COR-L47 (cell line): ENCODE measurements at places on chromosomes 11 and 22.

- DNase-seq, result no peak
These were observed 41.1 kb downstream of the LIF start for GRCh38 chr22:30205281-30206115.

GRCh38 chr22:44760476-44760875, 8.1 kb downstream of the ARHGAP8 start:
- DNase-seq, result peak; percentile 7

DNA sequence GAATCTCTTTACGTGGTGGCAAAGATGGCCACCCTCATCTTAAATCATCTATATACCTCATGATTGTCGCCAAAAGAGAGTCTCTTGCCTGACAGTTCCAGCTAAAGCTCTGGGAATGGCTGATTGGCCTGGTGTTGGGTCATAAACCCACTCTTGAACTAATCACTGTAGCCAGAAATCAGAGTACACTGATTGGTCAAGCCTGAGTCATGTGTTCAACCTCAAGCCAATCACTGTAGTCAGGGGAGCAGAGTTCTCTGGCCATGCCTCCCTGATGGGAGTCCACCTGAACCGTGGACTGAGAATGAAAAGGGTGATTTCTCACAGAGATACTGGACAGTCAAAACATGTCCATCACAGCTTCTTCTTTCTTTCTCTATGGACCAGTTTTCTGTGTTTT, 45.8 kb downstream of the RCN1 start:
- no peak for DNase-seq

DNA sequence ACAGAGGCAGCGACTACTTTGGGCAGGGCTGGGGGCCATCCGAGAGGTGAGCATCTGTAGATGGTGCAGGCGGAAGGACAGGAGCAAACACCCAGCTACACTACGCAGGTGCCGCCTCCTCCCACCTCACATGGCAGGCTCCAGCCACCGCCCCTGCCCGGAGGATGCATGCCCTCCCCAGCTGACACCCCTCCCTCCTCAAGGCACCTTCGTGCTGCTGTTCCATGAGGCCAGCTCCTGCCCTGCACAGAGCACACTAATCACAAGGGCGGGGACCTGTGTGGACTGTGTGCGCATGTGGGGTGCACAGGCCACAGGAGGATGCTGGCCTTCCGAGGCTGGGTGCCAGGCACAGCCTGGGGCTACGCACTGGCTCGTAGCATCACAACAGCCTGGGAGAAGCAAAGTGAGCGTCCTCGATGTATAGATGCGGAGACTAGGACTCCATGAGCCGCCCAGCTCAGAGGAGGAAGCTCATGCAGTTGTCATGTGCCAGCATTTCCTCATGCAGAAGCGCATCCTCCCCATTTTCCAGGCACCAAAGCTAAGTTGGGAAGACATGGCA, 32.8 kb upstream of the HMOX1 start:
- DNase-seq, result no peak

DNA sequence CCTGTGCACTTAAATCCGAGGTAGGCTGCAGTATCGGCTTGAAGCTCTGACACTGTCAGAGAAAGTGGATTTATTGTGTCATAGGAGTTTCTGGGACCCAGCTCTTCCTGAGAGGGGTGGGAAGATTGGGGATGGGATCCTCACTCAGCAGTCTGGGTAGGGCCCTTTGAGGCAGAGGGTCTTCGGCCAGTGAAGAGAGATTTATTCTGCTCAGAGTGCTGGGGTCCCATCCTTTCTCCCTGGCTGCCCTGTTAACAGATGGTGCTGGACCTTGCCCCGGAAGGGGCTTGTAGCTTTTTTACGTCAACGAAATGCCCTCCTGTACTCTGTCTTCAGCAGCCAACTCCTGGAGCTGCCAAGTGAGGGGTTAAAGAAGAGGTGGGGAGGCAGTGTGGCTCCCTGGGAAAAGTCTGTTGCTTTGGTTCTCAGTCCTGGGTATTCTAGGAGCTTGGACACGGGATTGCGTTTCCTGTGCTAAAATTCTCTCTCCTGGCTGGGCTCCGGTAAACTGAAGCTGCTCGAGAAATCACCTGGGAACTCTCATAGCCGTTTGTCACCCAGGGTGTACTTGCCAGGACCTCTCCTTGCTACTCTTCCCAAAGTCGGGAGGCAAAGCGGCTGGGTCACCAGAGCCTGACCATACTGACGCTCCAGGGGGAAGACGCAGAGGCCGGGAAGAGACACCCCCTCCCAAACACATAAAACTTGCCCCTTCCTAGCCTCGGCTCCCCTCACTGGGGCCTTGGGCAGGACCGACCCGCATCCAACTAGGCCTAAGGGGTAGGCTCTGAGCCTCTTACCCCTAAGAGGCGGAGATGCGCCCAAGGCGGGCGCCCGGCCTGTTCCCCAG, 806 bp upstream of the SMDT1 start:
- DNase-seq, result no peak

- DNase-seq, result no peak
These were observed 29.5 kb upstream of the SHANK2 start for GRCh38 chr11:71281831-71282230.

DNA sequence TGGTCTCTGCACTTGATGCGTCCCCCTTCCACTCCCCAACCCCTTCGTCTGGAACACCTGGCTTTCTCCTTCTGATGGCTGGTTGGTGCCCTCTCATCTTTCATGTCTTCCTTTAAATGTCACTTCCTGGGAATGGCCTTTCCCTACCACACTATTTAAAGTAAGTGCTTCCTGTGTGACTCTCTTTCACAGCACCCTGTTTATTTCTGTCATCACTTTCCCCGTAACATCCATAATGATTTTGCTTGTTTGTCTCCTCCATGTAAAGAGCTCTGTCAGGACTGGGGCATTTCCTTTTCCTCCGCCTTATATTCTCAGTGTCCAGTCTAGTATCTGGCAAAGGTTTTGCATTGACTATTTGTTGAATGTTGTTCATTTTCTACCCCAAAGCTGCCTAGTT, 143.0 kb downstream of the DBX1 start:
- DNase-seq, result no peak

DNA sequence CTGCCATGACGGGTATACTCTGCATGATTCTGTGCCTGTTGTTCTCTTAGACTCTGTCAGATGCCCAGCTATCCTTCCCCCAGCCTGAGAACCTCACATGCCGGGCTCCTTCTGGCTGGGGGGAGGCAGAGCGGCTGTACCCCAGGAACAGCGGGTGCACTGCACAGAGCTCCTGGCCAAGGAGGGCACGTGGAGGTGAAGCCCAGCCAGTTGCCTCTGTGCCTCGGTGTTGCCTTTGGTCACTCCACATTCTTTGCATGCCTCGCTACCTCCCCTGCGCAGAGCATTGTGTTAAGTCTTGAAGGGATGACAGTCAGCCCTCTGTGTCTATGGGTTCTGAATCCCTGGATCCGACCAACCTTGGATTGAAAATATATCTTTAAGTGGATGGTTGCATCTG, 77.7 kb downstream of the FEZ1 start:
- DNase-seq, result no peak

DNA sequence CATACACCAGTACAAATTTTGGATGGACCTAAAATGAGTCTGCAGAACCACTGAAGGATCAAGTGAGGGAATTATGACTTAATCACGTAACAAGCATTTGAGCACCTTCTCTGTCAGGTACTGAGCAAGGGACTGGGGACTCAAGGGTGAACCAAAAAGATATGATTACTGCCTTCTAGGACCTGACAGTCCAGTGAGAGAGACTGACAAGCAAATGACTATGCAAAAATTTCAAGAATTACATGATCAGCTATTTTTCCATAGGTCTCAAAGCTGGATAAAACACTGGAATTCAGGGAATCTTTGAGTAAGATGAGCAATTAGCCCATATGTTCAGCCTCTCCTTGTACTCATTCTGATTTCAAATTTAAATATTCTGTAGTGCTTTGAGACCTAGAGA, 5.2 kb upstream of the STT3A start:
- no peak for DNase-seq

DNA sequence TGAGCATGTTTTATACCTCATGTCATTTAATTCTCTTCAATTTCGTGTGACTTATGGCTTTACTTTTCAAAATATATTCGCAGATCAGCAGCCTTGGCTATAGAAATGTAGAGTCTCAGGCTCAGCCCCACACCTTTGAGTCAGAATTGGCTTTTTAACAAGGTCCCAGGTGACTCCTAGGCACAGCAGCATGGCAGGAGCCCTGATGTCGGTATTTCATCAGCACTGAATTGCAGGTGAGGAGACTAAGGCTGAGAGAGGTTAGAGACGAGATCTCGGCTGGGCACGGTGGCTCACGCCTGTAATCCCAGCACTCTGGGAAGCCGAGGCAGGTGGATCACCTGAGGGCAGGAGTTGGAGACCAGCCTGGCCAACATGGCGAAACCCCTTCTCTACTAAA, 196.9 kb upstream of the SEZ6L start:
- DNase-seq, result no peak

DNA sequence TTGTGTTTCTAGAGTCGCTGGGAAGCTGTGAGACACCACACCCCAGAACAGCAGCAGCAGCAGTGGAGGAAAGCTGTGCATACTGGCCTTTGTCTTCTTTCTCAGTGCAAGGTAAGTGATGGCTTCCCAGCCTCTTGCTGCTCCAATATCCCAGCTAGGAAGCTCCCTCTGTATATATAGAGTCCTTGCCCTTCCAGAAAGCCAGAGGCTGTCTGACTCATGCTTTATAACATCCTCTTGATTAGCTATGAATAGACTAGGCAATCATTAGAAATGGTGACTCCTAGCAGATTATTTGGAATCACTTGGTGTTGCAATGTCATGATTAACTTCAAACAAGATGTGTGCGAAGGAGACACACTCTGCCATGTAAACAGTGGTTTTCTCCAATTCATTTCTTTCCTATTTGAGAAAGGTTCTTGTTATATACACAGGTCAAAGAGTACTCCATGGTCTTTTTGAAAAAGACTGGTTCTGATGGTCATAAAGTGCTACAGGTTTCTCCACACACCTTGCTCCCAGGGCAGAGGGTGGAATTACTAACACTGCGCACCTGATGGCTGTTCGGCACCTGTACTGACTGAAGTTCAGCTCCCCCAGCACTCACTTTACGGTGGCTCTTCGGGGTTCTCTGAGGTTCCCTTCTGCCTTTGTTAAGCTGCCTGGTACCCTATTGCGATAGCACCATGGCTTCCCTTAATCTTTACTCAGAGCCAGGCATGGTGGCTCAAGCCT, at the start of gene MMP1:
MMP1 (minus strand) TSS at position 149 of the 735 bp plus-strand sequence; CDS start at position 81, 68 bp downstream.
- DNase-seq, result no peak

DNA sequence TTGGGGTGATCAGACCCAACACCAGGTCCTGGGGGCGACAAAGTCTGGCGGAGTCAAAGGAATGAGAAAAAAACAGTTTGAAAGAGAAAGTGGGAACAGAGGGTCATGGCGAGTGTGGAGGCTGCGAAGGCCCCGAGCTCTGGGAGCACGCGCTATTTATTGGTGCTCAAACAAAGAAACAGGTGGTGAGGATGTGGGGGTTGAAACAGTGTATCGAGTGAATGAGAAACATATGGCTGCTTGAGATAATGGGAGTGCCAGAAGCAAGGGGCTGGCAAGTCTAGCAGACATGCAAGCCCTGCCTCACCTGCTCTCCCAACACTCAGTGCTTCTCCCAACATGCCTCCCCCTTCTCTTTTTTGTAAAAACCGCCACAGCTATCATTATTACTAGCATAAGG, 7.8 kb upstream of the DUSP18 start:
- no peak for DNase-seq

- no peak for DNase-seq
These were observed 34.7 kb downstream of the PISD start for GRCh38 chr22:31627223-31627731.

GRCh38 chr11:78938971-78939370, 364.3 kb upstream of the NARS2 start:
- DNase-seq, result no peak

GRCh38 chr11:15649371-15650104, 534.8 kb downstream of the INSC start:
- DNase-seq, result no peak

GRCh38 chr11:126585774-126586491, 230.4 kb downstream of the ST3GAL4 start:
- DNase-seq, result peak; percentile 87

DNA sequence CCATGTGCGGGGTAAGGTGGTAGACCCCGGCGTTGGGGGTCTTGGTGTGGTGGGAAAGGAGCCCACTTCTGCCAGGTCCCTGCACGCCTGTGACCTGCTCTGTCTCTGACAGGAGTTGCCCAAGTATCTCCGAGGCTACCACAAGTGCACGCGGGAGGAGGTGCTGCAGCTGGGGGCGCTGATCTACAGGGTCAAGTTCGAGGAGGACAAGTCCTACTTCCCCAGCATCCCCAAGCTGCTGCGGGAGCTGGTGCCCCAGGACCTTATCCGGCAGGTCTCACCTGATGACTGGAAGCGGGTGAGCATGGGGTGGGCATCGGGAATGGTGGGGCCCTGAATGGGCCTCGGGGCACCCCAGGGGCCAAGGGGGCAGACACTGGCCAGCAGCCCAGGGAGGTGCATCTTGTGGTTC, 83.0 kb downstream of the MYO7A start:
- DNase-seq, result no peak

GRCh38 chr11:22543261-22543660, 82.4 kb downstream of the FANCF start:
- no peak for DNase-seq

GRCh38 chr11:67006029-67006884, 16.7 kb upstream of the SYT12 start:
- peak; percentile 15 for DNase-seq

GRCh38 chr11:93330446-93330984, at the start of gene DEUP1:
Gene DEUP1, plus strand, starts transcription at chr11:93330742. Its CDS starts 1,518 bp downstream, at chr11:93332260.
- DNase-seq, result peak; percentile 75

DNA sequence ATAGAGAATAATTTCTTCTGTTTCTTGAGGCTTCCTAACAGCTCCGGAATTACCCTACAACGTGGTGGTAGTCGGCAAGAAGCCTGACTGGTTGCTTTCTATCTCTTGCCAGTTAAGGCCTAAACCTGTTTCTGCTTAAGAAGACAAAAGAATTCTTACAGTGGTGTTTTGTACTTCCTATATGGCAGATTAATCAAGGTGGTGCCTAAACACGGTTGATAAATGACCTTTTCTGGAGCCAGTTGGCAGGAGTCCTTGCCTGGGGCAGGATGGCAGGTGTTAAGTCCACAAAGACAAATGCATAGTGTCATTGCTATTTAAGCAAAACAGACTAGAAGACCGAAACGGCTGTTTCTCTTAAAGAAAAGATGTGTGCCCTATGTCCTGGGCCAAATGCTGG, 9.9 kb downstream of the GVQW3 start:
- DNase-seq, result peak; percentile 46

DNA sequence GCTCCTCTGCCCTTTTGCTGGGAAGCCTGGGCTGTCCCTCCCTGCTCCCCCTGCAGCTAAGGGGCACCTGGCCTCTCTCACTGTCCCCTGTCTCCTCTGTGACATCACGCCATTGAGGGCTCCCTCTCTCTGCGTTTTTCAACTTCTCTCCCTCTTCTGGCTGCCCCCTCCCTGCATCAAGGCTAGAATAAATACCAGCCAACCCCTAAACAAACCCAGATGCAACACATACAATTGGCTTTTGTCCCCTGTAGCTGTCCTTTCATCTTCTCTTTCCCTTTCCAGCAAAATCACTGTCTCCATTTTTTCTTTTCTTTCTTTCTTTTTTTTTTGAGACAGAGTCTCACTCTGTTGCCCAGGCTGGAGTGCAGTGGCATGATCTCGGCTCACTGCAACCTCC, 3.3 kb upstream of the MIEF1 start:
- DNase-seq, result peak; percentile 73

GRCh38 chr11:108584973-108585372, 8.6 kb downstream of the EXPH5 start:
- DNase-seq, result no peak

- DNase-seq, result no peak
These were observed 218.3 kb downstream of the BRD1 start for GRCh38 chr22:49609207-49609876.

- DNase-seq, result no peak
These were observed 12.6 kb downstream of the PRAME start for GRCh38 chr22:22546490-22546889.
